ENCODE measurements at places on chromosomes 13 and 19. TPM values are rescaled to one million over a fixed set of nuclear protein-coding genes. Genes with fewer than 3 reads are reported as not detected.

Gene PMIS2
- total RNA-seq = not detected

Gene FAM32A
- 112 TPM for total RNA-seq

Gene CERS1
- total RNA-seq = 5.9 TPM

Gene CRB3
- total RNA-seq = not detected

Gene CACNG8
- not detected for total RNA-seq

Gene FGF9
- not detected for total RNA-seq

Gene ZIC2
- total RNA-seq = not detected

Measured in melanocyte of skin (primary cell).